SJCRH30 (cell line): ENCODE measurements at places on chromosomes 16 and 17.

DNA sequence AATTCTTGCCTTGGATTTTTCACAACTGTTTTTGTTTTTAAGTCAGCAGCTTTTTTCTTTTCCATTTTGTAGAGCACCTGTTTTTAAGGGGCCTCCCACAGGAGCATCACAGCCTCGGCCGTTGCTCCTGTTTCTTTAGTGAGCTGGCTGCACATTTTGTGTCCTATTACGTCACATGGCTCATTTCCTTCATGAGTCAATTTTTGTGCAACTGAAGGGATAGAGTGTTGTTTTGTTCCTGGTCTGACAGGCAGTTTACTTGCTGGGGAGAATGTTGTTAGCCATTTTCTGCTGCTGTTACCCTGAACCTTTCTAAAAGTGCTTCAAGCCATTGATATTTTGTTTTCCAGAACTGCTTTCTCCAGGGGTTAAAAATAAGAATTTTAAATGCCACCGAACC is 45.0 kb upstream of the CRISPLD2 start:
- no peak for DNase-seq

GRCh38 chr17:66348584-66349165 is 46.3 kb downstream of the PRKCA start:
- peak; percentile 63 for DNase-seq

- DNase-seq: no peak
Measured at GRCh38 chr17:59435238-59435637, 103.8 kb downstream of the YPEL2 start.

GRCh38 chr16:48102083-48103008 is 53.4 kb downstream of the ABCC12 start:
- DNase-seq: no peak

DNA sequence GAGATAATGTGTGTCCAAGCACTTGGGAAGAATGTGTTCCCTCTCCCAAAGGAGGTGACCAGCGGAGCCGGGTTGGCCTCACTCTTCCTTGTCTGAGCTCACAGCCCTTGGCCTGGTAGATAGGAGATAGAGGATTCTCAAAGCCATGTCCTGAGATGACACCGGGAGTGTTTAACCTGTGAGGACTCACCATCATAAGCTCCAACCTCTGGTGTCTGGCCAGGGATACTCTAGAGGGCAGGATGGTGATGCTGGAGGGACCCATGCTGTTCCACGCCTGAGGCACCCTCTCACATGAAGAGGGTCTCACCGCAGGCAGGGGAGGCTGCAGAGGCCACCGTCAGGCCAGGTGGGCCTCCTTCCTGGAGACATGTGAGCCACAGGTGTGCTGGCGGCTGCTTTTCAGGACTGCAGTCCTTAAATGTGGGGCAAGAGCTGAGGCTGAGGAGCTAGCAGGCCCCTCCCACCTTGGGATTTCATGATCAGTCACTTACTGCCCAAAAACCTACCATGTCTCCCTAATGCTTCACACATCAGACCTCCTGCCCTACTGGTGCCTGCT is 6.6 kb upstream of the ZNF629 start:
- no peak for DNase-seq

DNA sequence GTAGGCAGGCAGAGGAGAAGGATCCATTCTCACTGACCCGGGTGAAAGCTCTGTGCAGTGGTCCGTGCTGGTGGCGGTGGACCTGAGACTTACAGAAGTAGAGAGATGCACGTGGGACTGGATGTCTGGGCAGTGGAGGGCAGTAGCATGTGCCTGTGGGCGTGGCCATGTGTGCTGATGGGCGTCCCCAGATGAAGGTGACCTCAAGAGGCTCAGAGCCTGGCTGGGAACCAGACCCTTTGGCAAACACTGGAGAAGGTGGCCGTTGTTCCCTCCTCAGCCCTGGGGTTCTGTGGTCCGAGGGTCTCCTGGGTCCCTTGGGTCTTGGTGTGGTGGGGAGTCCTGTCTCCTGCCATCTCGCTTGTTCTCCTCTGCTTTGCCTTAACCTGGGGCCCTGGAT is 15.6 kb downstream of the WSCD1 start:
- no peak for DNase-seq

GRCh38 chr17:38533866-38534497 is 71.8 kb downstream of the SRCIN1 start:
- no peak for DNase-seq
